Stimulated activated CD4-positive, alpha-beta T cell treated with anti-CD3 and anti-CD28 coated beads, Interleukin-1b, Interleukin-23, amount 100 ng/mL, for 1 hour (primary cell): ENCODE measurements at places on chromosomes 2 and 18.

GRCh38 chr18:5527603-5528002, 16.2 kb downstream of the EPB41L3 start:
- no peak for DNase-seq

DNA sequence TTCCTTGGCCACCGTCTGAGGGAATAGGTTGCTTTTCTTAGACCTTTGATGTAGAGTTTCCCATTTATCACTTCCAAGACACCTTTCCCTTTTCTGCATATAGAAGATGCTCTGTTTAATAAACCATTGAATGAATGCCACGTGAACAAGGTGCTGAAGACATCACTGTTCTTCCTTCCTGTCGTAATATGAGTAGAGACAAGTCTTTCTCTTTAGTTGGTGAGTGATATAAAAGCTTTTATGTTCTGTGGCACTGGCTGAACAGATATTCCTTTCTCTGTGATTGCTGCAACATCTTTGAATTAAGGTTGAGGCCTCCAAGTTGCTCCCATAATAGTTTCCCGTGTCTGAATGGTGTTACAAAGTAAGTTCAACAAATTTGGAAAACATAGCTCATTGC, 38.7 kb downstream of the TTC39C start:
- no peak for DNase-seq

GRCh38 chr2:96389736-96390135, 54.2 kb downstream of the NCAPH start:
- DNase-seq = no peak

DNA sequence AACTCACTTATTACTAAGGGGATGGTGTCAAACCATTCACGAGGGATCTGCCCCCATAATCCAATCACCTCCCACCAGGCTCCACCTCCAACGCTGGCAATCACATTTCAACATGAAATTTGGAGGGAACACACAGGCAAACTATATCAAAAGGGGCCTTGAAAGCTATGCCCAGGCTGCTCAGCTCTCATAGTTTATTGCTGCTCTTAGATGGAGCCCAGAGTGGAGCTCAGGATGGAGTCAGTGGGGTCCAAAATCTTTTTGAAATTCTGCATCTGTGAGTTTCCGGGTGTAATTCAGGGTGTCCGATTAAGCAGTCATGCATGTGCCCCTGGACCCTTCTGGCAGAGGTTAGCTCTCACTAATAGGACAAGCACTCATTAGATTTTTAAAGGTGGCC, 24.3 kb downstream of the RHOB start:
- no peak for DNase-seq

- no peak for DNase-seq
Observed at GRCh38 chr2:108593547-108594098, 59.4 kb downstream of the LIMS1 start.

DNA sequence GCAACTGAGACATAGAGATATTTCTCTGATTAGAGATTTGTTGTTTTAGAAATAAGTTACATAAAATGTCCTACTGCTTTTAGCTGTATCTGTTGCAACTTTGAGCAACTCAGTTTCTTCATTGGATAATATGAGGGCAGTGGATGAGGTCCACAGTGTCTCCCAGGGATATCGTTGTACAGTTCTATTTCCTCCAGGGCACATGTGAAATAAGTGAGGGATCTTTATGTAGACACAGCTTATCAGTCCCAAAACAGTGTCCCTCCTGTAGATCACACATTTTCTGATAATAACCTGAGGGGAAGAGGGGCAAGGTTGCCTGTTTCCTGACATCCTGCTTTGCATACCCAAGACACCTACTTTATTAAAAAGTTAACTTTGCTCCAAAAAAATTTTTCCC, 1231.2 kb upstream of the ZEB2 start:
- DNase-seq = no peak

- DNase-seq = no peak
Observed at GRCh38 chr2:43845181-43845580, 6.4 kb downstream of the ABCG8 start.

- DNase-seq = no peak
Observed at GRCh38 chr18:37689841-37690240, 124.2 kb upstream of the CELF4 start.

- no peak for DNase-seq
Observed at GRCh38 chr18:22228976-22229375, 59.6 kb downstream of the GATA6 start.

GRCh38 chr2:122423934-122424333, 668.5 kb downstream of the TSN start:
- DNase-seq = no peak

- no peak for DNase-seq
Observed at GRCh38 chr2:47595687-47596086, 187.3 kb upstream of the MSH6 start.

DNA sequence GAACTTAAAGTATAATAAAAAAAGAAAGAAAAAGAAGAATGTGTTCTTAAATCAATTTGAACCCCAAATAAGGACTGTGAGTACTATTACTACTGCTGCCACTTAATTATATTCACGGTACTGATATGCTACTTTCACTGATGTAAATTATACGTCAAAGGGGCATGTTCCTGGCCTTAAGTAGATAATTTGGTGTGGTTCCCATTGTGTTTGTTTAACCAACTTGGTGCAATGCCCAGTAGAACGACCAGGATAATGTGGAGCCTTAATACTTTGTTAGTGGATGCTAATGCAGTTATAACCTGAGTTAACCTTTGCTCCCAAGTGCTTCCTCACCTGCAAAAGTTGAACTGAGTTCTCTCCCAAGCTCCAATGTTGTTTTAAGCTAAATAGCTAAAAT, 142.0 kb downstream of the NR4A2 start:
- DNase-seq = no peak

GRCh38 chr2:19868701-19869580, 32.8 kb downstream of the TTC32 start:
- no peak for DNase-seq

DNA sequence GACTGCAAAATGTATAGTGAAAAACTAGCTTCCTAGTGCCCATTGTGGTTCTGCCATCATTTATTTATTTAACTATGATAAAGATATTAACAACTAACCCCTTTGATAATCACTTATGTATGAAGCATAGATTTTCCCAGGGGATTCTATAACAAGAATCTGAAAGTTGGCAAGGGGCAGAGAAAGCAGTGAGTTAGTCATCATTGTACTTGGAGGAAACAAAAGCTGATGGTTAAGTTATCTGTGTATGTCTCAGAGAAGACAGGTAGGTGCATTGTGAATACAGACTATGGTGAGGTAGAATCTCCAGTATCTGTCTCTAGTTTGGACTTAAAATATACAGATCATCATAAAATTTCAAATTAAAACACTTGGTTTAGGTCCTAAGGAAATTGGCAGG, 2159.1 kb upstream of the CELF4 start:
- DNase-seq = no peak

- no peak for DNase-seq
Observed at GRCh38 chr18:58805467-58806187, 59.0 kb upstream of the ZNF532 start.

DNA sequence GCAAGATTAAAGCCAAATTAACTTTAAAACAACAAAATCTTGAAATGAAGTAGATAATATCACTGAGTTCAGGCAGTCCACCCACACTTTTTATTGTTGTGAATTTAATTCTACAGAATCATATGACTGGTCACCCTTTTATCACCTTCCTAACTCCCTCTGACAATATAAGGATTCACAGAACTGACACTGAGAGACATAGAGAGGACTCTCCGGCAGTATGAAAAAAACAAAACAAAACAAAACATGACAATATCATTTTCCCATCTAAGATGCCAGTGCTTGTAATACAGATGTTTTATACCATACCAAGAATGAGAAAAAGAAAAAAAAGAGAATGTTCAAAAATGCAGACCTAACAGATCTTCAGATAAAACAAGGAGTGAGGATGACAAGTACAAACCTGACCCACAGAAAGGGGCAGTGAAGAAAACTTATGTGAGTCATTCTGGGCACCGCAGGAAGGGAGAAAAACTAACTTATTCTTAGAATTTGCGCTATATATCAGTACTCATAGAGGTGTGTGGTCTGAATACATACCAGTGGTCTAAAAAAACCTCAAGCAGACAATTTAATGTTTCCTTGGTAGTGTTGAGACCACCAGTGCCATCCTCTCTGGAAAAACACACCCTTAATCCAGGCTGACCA, 136.6 kb downstream of the ZAP70 start:
- no peak for DNase-seq

DNA sequence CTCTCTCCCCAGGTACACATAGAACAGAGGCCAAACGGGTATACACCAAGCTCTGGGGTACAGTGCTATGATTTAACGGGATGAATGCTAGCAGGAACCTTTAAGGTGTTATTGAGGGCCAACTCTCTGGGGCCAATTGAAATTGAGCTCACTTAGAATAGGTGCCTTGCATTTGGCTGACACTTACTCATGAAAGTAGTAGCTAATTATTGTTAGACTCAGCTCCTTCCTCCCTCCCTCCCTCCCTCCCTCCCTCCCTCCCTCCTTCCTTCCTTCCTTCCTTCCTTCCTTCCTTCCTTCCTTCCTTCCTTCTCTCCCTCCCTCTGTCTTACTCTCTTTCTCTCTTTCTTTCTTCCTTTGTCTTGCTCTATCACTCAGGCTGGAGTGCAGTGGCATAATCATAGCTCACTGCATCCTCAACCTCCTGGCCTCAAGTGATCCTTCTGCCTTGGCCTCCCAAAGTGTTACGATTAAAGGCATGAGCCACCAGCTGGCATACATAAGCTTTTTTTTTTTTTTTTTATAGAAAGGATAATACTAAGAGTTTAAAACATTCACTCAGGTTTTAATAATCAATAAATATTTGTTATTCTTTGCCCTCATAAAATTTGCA, 95.7 kb downstream of the TTC27 start:
- DNase-seq = no peak

DNA sequence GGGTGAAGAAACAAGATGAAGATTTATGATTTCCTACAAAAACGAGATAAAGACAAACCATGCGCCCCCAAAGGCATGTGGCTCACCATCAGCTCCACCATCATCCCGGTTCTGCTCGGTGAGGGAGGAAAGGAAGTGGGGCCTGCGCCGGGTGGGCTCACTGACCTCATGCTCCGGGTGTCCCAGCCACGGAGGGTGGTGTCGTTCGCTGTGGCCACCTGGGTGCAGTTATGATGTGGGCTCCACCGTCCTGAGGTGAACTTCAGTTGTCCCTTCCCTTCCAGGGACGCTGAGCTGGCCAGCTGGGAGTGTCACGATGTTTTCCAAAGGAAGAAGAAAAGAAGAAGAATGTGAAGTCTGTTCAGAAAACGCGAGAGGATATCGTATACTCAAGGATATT, 180.9 kb downstream of the EIPR1 start:
- no peak for DNase-seq

- no peak for DNase-seq
Observed at GRCh38 chr2:170380267-170380666, 202.3 kb downstream of the MYO3B start.

GRCh38 chr2:12558519-12558918, 158.2 kb upstream of the TRIB2 start:
- DNase-seq = no peak

DNA sequence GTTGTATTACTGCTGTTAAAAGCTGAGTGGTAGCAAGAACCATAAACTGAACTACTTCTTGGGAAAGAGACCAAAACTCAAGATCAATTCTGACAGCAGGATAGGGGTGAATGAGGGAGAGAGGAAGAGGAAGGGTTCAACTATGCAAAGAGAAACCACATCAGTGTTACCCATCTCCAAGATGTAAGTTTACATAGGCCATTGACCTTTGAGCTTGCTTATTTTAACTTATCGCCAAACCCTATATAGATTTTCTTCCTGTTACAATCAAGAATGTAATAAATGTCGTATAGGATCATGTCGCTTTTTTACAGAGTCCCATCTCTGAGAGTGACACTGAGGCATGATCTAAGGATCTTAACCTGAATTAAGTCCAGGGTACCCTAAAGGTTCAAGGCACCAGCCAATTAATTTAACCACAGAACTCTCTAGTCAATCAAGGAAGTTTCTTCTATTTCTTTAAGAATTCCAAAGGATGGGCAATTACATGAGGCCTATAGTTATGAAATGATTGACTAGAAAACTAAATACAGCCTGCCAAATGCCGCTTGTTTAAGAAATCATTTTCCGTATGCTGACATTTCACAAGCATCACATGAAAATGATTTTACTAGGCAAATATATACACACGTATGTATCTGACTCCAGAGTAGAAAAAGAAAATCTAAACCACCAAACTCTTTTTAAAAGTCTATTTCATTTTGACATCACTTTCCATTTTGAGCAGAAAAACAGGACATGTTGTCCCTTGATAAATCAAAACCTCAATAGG, 11.8 kb downstream of the RND3 start:
- DNase-seq = no peak

DNA sequence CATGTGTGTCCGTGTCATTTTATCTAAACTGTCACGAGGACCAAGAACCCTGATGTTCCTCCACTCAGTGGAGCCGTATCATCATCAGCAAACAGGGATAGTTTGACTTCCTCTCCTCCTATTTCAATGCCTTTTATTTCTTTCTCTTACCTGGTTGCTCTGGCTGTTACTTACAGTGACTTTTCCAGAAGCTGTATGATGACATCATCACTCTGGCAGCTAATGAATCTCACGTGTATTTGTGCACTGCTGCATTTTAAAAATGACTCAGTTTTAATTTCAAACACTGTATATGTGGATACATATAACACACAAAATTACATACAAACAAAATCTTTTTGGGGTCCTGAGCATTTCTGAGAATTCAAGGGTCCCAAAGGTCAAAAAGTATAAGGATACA, 481.4 kb downstream of the CDH2 start:
- no peak for DNase-seq

GRCh38 chr2:85154048-85154753, 21.0 kb downstream of the TCF7L1 start:
- no peak for DNase-seq

DNA sequence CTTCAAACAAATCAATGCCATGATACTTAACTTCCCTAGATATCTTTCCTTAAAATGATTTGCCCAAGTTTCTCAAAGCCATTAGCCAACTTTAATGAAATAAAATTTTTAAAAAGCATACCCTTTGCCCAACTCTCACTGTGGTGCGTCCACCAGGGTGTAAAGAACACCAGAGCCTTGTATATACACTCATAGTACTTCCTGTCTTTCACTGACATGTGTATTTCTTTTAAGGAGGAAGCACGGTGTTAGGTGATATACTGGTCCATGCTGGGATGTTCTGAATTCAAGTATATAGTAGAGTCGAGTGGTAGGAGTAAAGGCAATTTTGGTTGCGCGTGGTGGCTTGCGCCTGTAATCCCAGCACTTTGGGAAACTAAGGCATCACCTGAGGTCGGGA, 22.7 kb downstream of the AAK1 start:
- DNase-seq = no peak

DNA sequence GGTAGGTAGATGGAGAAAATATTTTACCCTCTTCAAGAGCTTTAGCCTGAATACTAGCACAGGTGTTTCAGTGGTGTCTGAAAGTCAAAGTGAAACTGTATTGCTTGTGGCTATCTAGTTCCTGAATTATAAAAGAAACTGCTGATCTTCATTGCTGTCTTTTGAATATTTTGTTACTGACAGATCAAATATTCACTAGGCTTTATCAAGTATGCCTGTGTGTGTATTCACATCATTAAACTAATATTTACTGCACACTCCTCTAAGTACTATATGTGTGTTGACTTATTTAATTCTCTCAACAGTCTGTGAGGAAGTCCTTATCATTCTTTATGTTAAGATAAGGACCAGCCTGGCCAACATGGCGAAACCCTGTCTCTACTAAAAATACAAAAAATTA, 139.6 kb downstream of the SOCS6 start:
- DNase-seq = no peak
